ENCODE measurements at places on chromosomes 12 and 14. TPM values are rescaled to one million over a fixed set of nuclear protein-coding genes. Genes with fewer than 3 reads are reported as not detected.

Gene DTX3
- total RNA-seq = 36.3 TPM

- peak overlapping the region; percentile 58 for H3K4me3 ChIP-seq
- no peaks in the 10 kb centered on the region for H3K36me3 ChIP-seq
- H3K27me3 ChIP-seq = no peaks in the 10 kb centered on the region
- DNase-seq = peak; percentile 36
Observed at GRCh38 chr12:67592228-67593011, 56.1 kb upstream of the DYRK2 start.

DNA sequence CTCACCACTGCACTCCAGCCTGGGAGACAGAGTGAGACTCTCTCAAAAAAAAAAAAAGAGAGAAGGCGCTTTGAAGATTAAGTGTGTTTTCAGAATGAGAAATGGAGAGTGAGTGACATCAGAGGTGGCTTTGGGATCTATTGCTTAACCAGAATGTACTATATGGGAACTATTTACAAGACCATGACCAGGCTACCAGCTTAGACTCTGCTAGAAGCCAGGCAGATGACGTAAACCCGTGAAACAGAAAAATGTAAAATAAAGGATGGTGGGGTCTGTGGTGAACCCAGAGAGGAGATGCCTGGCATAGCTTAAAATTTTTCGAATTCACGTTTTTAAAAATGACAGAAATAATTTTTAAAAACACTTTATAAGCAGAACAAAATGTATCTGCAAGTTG is 82.0 kb downstream of the IFT43 start:
- no peaks in the 10 kb centered on the region for H3K4me1 ChIP-seq
- H3K27ac ChIP-seq = no peak overlapping the region
- peaks cover 36% of the 10 kb centered on the region for H3K36me3 ChIP-seq
- H3K27me3 ChIP-seq = no peaks in the 10 kb centered on the region
- no peak for DNase-seq

DNA sequence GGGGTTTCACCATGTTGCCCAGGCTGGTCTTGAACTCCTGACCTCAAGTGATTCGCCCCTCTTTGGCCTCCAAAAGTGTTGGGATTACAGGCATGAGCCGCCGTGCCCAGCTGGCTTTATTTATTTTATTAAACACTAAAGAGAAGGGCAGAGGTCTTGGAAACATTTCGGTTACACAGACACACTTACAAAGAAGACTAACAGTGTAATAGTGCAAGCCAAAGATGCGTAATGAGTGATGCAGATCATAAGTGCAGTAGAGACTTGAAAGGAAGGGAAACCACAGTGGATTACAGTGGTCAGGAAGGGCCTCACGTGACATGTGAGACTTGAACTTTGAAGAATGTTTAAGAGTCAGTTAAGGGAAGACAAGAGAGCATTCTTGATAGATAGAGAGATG is 33.9 kb upstream of the CDK17 start:
- H3K4me1 ChIP-seq = peaks cover 44% of the 10 kb centered on the region
- H3K27me3 ChIP-seq = no peaks in the 10 kb centered on the region
- peak; percentile 44 for DNase-seq
- peak overlapping the region; percentile 71 for H3K4me3 ChIP-seq
- H3K36me3 ChIP-seq = no peaks in the 10 kb centered on the region

Gene CNPY2
- total RNA-seq = 79.9 TPM

- no peaks in the 10 kb centered on the region for H3K4me1 ChIP-seq
- no peak overlapping the region for H3K27ac ChIP-seq
- no peak overlapping the region for H3K4me3 ChIP-seq
- no peak for DNase-seq
Observed at GRCh38 chr12:119249383-119250155, 70.8 kb downstream of the HSPB8 start.

GRCh38 chr14:56351861-56352260 is 227.7 kb upstream of the TMEM260 start:
- H3K27ac ChIP-seq = no peak overlapping the region
- DNase-seq = no peak

GRCh38 chr14:48983351-48983888 is 602.8 kb downstream of the RPS29 start:
- no peak overlapping the region for H3K27ac ChIP-seq
- no peak overlapping the region for H3K4me3 ChIP-seq
- no peaks in the 10 kb centered on the region for H3K4me1 ChIP-seq
- no peak for DNase-seq

Gene TAS2R10
- 1.3 TPM for total RNA-seq

Gene ZNF705A
- total RNA-seq = not detected

- H3K36me3 ChIP-seq = no peaks in the 10 kb centered on the region
- H3K27me3 ChIP-seq = peaks cover 74% of the 10 kb centered on the region
- H3K4me3 ChIP-seq = no peak overlapping the region
- no peak overlapping the region for H3K27ac ChIP-seq
- peaks cover 16% of the 10 kb centered on the region for H3K4me1 ChIP-seq
Observed at GRCh38 chr12:94870511-94870910, 133.0 kb downstream of the NDUFA12 start.

All from naive thymus-derived CD8-positive, alpha-beta T cell (primary cell).